Smooth muscle cell of the umbilical artery (primary cell): ENCODE measurements at places on chromosomes 3 and 15. TPM values are rescaled to one million over a fixed set of nuclear protein-coding genes. Genes with fewer than 3 reads are reported as not detected.

SH2D7 gene
- total RNA-seq = not detected in 2 replicates

PROS1 gene
- 8.3 and 11.9 TPM in 2 replicates for total RNA-seq

TBC1D23 gene
- 86.7 and 98.6 TPM in 2 replicates for total RNA-seq

RAD51 gene
- total RNA-seq = 0.30 and 4.8 TPM in 2 replicates

MYZAP gene
- total RNA-seq = under 0.01 TPM in 1 of 2 replicates, not detected in the other
